Activated CD8-positive, alpha-beta memory T cell treated with anti-CD3 and anti-CD28 coated beads for 48 hours (primary cell): ENCODE measurements at places on chromosomes 1 and 21.
A peak's percentile ranks its signal among the peaks of the same experiment; 100 is the strongest.

GRCh38 chr1:168906367-168906766 is 177.4 kb upstream of the DPT start:
- no peak for DNase-seq

DNA sequence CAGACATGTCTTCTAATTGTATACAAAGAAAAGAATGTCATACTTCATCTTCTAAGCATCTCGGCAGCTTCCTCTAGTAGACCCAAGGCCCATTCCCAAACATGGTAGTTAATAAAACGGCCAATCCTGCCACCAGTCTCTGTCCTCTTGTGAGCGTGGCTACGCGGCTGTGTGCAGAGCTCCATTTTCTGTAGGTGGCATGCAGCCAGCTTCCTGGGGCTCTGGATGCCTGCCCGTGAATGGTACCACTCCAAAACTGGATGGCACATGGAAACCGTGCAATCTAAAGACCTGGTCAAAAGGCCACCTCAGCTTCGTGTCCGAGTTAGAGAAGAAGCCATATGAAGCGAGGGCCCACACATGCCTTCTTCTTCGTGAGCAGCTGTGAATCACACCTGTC is 110.7 kb downstream of the SIPA1L2 start:
- DNase-seq: no peak

- peak; percentile 88 for DNase-seq
Measured at GRCh38 chr21:42414928-42415769, 11.4 kb downstream of the UBASH3A start.

DNA sequence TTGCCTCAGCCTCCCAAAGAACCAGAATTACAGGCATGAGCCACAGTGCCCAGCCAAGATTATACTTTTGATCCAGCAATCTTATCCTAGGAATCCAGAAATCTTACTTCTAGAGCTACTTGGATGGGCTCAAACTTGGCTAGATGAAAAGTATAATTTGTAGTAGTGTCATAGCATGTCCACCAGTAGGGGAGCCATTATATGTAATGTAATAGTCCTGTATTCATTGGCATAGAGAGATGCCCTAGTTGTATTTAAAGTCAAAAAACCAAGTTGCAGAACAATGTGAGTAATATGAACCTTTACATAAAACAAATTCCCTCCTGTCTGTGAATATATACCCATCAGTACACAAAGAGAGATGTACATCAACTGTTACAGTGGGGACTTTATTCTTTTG is 83.9 kb downstream of the NOS1AP start:
- no peak for DNase-seq

GRCh38 chr1:58282623-58283387 is 263.7 kb downstream of the OMA1 start:
- DNase-seq: no peak

DNA sequence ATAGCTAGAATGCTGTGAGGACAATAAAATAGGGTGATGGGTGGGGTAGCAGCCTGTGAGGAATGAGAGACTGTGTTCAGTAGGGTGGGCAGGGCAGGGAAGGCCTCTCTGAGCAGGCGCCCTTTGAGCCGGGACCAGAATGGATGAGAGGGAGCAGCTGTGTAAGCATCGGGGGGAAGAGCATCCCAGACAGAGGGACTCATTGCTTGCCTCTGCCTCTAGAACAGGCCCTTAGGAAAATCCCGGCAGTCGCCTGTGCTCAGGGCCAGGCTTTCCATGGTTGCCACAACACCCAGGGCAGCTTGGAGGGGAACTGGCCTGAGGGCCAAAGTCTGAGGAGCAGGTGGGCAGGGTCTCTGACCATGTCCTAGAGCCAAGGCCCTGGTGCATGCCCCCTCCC is 774 bp downstream of the SLC2A7 start:
- no peak for DNase-seq

DNA sequence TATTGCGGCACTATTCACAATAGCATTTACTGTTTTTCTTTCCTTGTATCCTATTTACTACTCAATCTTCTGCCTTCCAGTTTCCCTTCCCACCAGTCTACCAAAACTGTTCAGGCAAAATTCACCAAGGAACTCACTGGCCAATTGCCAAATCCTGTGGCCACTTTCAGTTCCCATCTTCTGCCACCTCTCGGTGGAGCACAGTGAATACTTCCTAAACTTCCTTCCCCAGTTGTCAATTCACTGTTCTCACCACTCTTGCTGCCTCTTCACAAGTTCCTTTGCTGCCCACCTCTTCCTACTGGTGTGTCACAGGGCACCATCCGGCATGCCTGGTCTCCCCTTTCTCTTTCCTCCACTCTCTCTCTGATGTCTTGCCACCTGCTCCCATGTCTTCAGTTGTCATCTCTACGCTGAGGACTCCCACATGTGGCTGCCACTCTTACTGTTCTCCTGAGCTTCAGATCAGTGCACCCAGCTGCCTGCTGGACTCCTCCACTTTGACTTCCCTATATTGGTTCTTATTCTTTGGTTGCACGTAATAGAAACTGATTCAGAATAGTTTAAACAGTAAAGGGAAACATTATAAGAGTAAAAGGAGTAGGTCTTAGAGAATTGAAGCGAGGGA is 114.4 kb downstream of the PIK3R3 start:
- no peak for DNase-seq

DNA sequence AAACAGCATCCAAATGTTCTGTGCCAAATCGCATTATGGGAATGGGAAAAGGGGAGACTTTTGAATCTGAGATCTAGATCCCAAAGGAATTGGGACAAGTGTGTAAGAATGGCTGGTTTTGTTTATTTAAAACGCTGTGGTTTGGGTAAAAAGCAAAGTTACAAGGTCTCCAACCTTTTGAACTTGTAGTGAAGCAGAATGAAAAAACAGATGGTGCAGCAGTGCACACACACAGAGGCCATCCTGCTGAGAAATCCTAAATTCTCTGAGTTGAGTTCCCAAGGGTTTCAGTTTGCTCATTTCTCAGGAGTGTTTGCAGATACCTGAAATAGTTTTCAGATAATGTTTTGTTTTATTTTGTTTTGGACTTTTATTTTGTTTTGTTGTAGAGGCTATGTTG is 80.2 kb upstream of the CD1D start:
- no peak for DNase-seq

GRCh38 chr1:211480941-211481545 is 10.9 kb downstream of the RD3 start:
- DNase-seq: no peak

- DNase-seq: no peak
Measured at GRCh38 chr1:30507401-30508174, 215.8 kb downstream of the MATN1 start.

DNA sequence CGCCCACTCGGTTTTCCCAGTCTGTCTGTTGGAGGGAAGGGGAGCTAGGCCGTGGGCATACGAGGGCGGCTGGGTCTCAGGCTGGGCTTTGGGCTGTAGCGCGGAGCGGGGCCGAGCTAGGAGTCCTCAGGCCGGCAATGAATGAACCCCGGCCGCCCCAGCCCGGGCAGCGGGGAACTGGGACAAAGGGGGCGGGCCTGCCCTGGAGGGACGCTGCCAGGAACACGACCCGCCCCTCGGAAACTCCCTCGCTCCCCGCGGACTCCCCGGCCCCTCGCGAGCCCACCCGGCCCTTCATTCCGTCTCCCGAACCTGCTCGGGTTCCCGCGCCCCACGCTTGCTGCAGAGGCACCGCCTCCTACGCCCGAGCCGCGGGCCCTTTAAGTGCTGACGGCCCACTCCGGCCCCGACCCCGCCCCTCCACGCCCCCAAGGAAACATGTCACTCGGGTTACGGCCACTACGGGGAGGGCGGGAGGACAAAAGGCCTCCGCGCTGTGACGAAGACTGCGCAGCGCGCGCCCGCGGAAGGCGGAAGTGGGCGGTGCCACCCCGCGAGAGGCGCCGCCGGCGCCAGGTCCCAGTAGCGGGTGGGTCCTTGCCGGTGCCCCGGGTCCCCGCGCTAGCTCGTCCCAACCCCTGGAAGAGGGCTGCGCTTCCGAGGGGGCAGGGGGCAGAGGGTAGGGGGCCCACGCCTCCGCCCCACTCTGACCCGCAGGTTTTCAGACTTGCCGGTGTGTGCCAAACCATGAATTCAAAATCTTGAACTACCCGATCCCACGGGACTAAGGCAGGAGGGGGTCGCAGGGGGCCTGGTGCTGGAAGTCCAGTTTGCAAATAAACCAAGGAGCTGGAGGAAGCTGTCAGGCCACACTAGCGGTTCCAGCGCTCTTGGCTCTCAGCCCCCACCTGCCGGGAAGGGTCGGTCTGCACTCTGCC is at the start of gene GALE:
GALE (minus strand) TSS at position 355 of the 938 bp plus-strand sequence. CDS start 1,747 bp downstream, outside the sequence.
- peak; percentile 92 for DNase-seq

- no peak for DNase-seq
Measured at GRCh38 chr1:36542024-36542961, 59.6 kb upstream of the CSF3R start.

DNA sequence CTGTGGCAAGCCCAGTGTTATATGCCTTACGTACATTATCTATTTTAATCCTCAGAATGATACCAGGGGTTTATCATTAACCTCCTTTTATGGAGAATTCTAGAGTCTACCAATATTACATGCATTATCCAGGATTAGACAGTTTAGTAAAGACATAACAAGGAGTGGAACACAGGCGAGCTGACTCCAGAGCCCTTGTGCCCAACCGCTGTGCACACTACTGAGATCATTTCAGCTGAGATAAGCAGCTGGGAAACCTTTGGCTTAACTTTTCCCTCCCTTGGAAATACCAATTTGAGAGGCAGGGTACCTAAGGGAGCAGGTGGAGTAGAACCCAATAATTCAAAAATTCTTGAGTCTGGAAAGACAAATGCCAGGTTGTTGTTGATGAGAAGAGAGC is 59.8 kb upstream of the ATP1B1 start:
- no peak for DNase-seq

DNA sequence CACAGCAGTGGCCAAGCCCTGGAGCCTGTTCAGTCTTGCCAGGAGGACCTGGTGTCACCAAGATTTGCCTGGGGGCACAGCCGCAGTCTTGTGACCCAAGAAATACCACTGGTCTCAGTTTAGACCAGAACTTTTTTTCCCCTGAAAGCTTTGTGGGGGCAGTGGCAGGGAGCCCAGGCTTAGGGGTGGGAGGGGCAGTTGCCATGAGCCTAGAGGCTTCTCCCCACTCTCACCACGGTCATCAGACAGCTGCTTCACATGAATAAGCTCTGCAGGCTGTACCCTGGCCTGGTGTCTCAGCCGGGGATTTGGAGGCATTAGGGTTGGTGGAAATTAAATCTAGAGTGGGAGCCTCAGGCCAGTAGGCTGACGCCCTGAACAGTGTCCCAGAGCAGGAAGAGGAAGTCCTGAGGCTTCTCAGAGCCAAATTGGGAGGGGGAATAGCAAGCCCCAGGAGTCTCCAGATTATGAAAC is 73.7 kb downstream of the SLC16A1 start:
- DNase-seq: no peak

- no peak for DNase-seq
Measured at GRCh38 chr1:205108464-205108863, 13.3 kb downstream of the RBBP5 start.

- no peak for DNase-seq
Measured at GRCh38 chr1:203754455-203754864, 10.5 kb upstream of the LAX1 start.

DNA sequence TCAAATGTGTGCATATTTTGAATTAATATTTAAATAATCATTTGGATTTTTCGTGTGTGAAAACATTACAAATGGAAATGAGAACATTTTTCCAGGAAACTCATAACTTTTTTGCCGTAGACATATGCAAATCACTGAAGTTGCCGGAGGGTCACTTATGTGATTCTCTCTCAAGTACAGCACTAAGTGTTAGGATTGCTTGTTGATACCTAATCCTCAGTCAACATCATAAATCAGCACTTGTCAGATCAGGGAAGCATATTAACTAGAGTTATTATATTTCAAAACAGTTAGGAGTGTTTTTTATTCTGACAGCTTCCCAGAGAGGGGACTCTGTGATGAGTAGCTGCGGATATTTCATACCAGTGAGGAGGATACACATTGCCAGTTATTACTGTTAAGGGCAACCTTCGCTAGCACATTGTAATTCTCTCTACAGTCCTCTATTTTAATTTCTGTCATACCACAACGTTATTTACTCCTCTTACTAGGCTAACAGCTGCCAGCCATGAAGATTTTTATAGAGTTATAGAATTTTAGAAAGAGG is 41.5 kb downstream of the NCAM2 start:
- no peak for DNase-seq

GRCh38 chr1:89659322-89660081 is 26.6 kb downstream of the LRRC8C start:
- DNase-seq: no peak

- DNase-seq: no peak
Measured at GRCh38 chr1:55700359-55701130, 485.4 kb upstream of the USP24 start.

DNA sequence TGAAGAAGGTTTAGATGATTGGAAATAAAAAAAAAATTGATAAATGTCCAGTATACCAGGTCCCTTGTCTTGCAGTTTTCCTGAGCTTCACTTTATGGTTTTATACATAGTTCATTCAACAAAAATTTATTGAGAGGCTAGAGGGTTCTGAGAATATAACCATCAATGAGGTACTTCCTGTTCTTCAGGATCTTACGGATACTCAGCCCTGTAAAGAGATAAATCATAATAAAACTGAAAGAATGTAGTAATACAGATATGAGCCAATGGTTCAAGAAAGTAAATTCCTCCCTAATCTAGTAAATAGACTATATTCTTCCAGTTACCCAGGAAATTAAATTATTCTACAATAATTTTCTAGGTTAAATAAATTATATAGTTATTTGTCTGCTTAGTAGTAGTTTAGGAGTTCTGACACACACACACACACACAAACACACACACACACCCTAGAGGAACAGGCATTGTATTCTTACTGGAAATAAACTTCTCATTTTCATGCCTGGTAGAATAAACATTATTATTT is 70.4 kb upstream of the HMCN1 start:
- DNase-seq: no peak

DNA sequence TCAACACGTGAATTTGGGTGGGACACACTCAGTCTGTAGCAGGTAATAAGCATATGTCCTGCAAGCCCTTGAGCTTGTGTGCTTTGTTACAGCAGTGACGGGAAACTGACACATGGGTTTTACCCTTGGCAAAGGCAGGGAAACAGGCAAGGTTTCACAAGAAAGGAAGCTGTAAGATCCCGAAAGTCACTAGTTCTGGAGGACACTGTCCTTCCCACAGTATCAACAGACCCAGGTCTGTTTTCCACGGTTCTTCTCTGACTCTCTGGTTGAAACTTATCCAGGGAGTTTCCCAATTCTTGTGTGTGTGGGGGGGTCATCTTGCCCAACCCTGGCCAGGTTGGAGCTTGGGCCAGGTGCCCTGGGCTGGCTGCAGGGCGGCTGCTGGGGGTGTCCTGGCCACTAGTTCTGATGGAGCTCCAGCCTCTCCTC is 29.3 kb upstream of the ZBTB21 start:
- DNase-seq: no peak
